ENCODE measurements at places on chromosomes 11 and 22.

DNA sequence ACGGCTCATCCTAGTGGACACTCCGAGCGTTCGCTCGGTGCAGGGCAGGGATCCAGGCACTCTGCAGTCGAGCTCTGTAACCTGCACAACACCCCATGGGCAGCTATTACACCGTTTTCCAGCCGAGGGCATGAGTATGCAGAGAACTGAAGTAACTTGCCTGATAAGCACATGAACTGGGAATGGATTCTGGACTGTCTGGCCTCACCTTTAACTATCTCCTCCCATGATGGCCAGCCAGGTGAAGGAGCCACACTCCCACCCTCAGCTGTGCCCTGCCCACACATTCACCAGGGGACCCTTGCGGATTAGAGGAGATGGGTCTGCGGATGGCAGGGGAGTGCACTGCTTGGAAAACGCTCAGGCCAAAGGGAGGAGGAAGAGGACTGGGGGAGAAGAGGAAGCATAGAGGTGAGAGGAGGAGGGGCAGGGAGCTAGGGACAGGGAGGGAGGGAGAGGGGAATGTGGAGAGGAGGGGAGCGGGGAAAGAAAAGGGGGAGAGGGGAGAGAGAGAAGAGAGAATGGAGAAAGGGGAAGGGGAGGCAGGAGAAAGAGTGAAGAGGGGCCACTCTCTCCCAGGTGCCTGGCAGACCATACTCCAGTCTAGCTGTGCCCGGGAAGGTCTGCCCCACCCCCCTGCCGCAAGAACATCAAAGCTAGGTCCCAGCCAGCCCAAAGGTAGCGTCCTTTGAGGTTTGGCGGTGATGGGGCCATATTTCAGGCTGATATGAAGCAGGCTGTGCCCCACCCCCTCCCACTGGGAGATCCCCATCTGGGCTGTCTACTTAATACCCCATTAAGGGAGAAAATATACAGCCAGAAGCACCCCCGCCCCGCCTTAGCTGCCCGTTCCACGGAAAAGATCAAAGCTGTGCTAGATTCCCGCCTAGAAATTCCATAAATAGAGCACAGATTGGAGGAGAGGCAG, 33.2 kb upstream of the TCF20 start:
- DNase-seq: no peak

DNA sequence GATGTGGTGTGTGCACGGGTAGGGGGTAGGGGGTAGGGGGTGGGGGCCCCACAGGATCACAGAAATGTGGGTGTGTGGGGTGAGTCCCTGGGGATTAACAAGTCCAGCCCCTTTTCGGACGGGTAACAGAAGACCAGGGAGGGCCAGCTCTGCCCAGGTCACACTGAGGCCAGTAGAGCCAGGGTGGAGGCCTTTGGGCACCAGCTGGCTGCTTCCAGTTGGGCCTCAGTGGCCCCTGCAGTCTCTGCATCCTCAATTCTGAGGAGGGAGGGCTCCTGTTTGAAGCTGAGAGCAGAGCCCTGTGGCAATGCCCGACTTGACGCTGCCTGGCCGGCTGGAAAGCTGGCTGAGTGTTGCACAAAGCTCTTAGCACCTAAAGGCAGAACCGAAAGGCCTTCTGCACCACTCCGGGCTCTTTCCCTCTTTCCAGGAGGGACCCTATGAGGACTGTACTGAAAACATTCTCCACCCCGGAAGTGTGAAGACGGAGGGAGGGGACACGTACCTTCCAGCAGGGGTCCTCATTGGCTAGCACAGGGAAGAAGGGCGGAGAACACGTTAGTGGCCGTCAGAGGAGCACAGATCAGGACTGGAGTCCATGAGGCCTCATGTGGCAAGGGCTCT, 120.4 kb downstream of the PHF21B start:
- no peak for DNase-seq

DNA sequence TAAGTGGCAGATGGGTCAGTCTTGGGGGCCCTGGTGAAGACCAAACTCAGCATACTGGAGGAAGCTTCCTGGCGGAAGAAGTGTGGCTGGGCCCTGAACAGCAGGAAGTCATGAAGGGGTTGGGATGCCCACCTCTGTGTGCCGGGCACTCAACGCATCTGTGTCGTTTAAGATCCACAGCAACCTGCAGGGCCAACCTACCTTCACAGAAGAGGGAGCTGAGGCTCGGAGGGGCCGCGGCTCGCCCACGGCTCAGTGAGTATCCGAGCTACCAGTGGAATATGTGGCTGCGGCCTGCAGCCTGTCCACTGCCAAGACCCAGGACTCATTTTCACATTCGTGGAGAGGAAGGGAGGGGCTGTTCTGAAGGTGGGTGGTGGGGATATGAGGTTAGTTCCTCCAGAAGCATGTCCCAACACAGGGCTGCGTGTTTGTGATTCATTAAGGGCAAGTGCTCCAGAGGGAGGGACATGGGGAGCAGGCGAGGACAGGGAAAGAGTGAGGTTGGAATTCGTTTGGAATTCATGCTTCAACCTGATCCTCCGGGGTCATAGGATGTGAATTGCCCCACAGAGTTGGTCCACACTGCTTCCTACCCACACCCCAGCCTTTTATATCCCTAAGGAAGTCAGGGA, 99.6 kb downstream of the MPPED1 start:
- DNase-seq: no peak

DNA sequence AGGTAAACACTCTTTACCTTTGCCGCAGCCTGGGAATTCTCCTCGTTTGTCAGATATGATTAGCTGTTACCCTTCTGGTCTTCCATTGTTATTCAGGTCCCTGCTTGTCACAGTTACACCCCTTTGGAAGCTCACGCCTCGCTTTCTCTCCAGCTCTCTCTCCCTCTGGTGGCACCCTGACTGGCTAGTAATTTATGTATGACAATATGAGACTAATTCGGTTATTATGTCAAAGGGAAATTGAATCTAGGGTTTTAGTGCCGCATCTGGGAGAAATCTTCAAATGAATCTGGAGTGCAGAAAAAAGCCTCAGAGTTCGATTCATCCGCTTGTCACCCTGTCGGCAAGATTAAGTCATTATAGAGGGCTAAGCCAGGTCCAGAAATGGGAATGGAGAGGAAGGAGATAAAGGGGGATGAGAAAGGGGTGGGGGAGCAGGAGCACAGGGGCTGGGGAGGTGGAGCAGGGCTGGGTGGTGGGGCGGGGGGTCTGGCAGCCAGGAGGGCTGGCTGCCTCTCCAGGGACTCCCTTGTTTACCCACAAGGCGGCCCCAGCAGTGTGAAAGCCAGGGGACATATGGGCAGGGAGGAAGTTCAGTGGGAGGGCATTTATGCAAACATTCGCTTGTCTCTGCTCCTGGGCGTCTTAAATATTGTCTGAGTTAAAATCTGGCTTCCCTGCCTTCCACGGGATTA, 179.0 kb upstream of the NECTIN1 start:
- DNase-seq: no peak

- DNase-seq: no peak
Measured at GRCh38 chr22:48264586-48264985, 1502.1 kb downstream of the TBC1D22A start.

DNA sequence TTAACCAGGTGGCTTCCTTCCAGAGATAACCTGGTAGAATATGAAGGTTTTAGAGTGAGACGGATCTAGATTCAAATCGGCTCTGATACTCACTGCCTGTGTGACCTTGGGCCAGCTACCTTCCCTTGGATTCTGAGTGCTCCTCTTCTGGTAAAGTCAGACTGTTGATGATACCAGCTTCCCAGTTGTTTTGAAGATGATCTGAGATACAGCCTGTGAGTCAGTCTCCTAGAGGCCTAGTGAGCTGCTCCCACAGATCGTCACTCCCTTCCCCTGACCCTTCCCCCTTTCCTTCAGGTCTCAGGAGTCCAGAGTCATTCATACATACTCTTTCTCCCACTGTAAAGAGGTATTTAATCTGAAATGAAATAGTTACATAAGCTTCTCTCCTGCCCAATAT, 207.8 kb downstream of the GRIK4 start:
- no peak for DNase-seq

- DNase-seq: no peak
Measured at GRCh38 chr22:45014654-45015053, 4.8 kb upstream of the PHF21B start.

GRCh38 chr11:120057595-120058581, 80.0 kb downstream of the TRIM29 start:
- DNase-seq: no peak

DNA sequence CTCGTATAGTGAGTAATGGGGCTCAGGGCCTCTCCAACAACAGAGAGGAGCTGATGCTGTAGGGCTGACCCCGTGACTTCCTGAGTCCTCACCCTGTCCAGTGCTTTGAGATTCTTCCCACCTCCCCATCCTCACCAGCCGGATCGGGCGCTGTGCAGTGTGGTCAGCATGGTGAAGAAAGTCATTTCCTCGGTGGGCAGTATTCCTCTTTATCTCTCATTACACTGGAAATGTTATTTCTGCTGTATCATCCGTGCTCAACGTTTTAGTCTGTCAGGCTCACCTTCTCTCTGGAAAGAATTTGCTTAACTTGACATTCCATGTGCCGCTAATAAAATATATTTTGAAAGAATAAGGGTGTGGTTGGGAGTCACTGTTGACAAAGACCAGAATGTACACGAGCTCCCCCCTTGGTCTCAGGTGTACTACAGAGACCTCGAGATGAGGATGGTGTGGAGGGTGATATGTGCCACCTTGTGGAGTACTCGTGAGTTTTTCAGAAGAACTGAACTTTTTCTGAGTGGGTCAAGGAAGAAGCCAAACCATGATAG, 25.7 kb upstream of the SCGB1A1 start:
- no peak for DNase-seq

- DNase-seq: no peak
Measured at GRCh38 chr22:18148293-18148965, 1.5 kb upstream of the USP18 start.

DNA sequence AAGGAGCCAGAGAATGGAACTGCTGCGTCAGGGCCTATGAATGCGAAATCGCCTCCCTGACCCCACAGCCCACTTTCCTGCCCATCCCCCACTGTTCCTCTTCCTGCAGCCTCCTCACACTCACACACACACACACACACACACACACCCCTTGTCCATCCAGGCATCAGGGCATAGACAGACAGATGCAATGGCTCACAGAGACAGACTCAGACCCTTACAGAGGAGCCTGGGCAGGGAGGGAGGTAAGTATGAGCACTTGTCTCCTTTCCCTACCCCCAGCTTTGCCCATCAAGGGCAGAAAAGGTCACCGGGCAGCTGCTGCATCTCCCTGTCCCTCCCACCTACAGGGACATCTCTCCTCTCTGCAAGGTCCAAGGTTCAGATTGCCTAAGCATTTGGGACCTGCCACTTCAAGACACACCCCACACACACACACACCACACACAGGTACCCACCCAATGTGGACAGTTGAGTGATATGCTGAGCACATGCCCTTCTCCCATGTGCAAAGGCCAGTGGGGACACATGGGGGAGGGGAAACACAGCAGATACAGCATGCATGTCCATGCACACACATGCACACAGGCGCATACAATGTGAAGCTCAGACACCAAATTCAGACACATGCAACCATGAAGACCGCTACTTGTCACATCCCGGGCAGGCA, 2.0 kb upstream of the NRXN2 start:
- no peak for DNase-seq

DNA sequence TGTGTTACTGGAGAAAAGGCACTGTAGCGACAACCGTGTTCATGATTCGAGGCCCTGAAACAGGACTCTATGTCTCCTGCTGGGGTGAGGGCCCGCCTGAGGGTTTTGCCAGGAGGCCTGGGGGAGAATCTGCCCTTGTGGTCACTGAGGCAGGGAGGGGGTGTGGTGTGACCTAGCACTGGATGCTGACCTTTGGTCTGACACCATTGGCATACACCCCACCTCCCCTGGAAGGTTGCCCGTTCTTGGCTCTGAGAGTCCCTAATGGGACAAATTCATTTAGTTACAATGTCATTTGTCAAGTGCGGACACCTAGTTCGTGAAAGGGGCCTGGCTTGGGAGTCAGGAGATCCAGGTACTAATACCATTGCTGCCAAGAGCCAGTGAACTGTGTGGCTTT, 29.0 kb downstream of the NECTIN1 start:
- DNase-seq: no peak

DNA sequence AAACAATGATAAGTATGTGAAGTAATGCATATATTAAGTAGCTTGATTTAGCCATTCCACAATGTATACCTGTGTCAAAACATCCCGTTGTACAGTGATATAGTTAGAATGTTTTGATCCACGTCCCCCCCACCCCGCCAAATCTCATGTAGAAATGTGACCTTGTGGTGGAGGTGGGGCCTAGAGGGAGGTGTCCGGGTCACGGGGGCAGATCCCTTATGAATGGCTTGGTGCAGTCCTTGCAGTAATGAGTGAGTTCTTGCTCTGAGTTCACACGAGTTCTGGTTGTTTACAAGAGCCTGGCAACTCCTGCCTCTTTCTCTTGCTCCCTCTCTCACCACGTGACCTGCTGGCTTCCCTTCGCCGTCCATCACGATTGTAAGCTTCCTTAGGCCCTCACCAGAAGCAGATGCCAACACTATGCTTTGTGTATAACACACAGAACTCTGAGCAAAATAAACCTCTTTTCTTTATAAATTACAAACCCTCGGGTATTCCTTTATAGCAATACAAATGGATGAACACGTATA, 41.6 kb downstream of the FANCF start:
- DNase-seq: no peak

GRCh38 chr11:117083011-117083935, 15.0 kb downstream of the SIK3 start:
- DNase-seq: no peak

DNA sequence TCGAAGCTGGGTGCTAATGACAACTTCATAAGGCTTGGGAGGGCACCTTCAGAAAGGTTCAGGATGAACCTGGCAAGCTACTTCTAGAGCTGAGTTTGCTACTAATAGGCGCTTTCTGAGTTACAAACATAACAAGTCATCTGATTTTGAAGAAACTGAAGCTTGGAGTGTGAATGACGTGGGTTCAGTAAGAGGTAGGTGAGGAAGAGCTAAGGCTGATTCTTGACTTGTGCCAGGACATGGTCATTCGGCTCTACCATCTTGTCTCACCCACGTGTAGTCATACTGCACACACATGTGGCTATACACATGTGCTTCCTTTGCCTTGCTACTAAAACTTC, 56.4 kb downstream of the SWAP70 start:
- DNase-seq: no peak

DNA sequence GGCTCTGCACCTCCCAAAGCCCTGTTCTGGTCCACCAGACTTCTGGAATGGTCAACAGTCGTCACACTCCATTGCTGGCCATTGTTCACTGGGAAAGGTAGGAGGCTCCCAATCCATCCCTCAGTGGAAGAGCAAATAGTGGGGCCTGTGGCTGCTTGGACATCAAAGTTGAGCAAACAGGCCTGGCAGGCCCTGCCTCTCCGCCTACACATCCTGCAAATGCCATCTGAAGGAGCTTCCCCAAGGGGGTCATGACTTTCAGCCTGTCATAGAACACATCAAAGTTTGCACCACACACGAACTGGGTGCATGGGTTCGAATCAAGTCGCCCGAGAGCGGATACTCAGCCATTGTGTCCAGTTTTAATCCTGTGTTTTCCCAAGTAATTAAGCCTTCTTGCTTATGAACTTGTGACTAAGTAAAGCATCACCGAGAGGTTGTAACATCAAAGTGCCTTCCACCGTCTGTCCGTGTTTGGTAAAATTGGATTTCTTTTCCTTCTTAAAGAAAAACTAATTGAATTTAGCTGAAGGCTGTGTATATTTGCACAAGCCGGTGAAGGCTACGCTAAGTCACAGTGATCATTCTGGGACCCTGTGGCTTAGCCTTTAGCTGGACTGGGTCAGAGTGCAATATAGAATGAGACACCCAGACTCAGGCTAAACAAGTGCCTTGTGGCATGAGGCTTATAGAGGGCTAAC, 36.1 kb downstream of the CLPB start:
- DNase-seq: no peak

GRCh38 chr11:2212411-2213251, 41.0 kb upstream of the TH start:
- no peak for DNase-seq

Measured in stimulated activated naive CD4-positive, alpha-beta T cell treated with Interleukin-2 at 50 U/mL for 16 hours (primary cell).